Right renal cortex interstitium (tissue), 3 donors: ENCODE measurements at places on chromosomes 7 and 10. TPM values are rescaled to one million over a fixed set of nuclear protein-coding genes. Genes with fewer than 3 reads are reported as not detected.

DNA sequence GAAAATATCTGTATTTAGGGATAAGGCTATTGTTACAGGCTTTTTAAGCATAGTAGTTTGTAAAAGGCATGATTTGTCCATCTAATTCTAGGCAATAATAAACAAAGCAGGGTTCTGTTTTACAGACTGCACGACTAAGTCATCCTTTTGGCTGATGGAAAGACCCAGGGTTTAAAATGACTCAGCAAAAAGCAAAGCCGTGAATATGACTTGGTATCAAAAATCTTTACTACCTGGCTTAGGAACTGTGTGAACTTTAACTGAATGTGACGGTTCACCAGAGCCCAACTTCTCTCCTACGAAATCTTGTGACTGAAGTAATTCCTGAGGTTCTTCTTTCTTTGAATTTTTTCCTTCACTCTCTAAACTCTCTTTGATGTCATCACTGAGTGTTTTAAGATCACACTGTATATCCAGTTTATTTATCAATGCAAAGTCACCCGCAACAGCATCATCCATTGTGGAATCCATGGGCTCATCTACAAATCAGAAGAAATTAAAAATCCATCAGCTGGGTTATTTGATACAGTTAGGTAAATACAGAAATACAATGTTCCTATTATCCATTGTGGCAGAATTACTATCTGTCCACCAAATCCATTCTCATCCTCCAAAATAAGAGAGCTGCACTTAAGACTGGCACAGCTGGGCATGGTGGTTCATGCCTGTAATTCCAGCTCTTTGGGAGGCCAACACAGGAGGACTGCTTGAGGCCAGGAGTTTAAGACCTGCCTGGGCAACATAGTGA is 17.0 kb downstream of the ATE1 start:
- DNase-seq: no peak

THSD7A gene
- 89.8 TPM for polyA plus RNA-seq

ZNF37A gene
- polyA plus RNA-seq: 19.1 TPM

DNA sequence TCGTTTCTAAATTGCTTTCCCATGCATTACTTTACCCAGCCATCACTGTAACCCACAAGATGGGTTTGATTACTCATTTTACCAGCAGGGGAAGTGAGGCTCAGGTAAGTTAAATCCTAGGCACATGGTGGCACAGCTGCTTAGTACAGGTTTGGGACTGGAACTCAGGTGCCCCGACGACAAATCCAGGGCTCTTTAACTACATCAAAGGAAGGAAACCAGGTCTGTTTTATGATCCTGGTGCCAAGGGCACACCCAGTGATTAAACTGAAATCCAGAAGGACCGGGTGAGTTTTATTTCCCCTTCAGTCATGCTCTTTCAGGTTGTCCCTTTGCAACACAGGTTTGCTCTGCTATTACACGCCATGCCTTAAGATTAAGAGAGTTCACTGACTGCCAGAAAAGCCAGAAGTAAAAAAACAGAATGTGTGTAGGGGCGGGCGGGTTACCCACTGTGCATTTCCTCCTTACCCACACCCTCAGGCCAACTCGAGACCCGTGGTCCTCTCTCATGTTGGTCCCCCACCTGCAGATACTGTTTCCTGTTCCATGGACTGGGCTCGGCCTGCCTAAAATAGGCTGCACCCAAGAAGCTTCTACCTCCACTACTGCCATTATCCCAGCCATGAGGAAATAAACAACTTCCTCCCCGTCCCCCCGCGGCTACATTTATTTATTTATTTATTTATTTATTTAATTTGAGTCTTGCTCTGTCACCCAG is 55.1 kb upstream of the KDM7A start:
- DNase-seq: no peak

GRCh38 chr7:71135663-71136062 is 3.7 kb downstream of the GALNT17 start:
- no peak for DNase-seq

DNA sequence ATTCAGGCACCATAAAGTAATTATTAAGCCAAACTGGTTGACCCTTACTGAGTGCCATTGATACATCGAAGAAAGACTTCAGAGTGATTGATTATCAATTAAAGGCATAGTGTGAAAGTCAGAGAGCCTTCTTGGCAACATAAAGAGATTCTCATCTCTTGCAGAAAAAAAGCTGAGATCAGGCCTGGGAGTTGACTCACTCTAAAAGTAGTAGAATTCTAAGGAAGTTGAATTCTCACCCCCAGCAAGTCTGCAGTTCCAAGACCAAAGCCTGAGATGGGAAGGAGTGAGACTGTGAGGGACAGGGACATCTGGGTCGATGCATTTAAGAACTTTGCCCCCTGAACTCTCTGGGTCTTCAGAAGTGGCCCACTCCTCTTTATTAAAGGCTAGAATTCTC is 21.6 kb upstream of the ERCC6 start:
- DNase-seq: no peak

GRM8 gene
- polyA plus RNA-seq: 12.6 TPM

PRKG1 gene
- polyA plus RNA-seq: 15.4 TPM

PIK3CG gene
- polyA plus RNA-seq: 3.5 TPM

- DNase-seq: no peak
Measured at GRCh38 chr7:35734001-35734483, 39.1 kb upstream of the HERPUD2 start.

ASAH2 gene
- 1.00 TPM for polyA plus RNA-seq

GRCh38 chr10:69179089-69179742 is 818 bp upstream of the SUPV3L1 start:
- DNase-seq: no peak

CRYGN gene
- polyA plus RNA-seq: 1.7 TPM

- DNase-seq: no peak
Measured at GRCh38 chr7:45901566-45901965, 13.3 kb downstream of the IGFBP1 start.

- DNase-seq: no peak
Measured at GRCh38 chr7:44881066-44881600, 4.2 kb downstream of the PURB start.

ARHGAP19 gene
- polyA plus RNA-seq: 33.5 TPM

ALOX5 gene
- polyA plus RNA-seq: 3.9 TPM

EIF5AL1 gene
- polyA plus RNA-seq: 0.55 TPM

PKD2L1 gene
- polyA plus RNA-seq: 0.18 TPM

GRCh38 chr7:150948791-150949251 is 29.3 kb downstream of the KCNH2 start:
- no peak for DNase-seq

CHN2 gene
- polyA plus RNA-seq: 14.3 TPM

GRCh38 chr7:90579181-90579688 is 16.9 kb upstream of the CDK14 start:
- DNase-seq: no peak

DNA sequence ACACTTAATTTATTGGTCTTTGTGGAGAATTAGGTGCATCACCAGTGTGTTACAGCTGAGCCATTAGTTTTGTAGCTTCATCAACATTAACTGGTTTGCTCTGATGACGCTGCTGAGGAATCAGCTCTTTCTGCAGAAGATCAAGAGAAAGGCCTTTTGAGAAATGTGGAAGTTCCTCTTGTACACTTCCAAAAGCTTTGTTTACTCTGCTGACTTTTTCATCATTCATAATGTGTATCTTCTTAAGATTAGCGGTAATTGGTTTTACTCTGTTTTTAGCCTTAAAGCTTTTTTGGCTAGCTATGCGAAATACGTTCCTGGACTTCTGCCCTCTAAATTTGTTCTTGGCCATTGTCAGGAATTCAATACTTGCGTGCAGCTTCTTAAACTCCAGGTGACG is 8.2 kb upstream of the PHYH start:
- no peak for DNase-seq

- no peak for DNase-seq
Measured at GRCh38 chr10:23399701-23400144, 39.2 kb upstream of the OTUD1 start.

PNLIPRP2 gene
- not detected for polyA plus RNA-seq

GRCh38 chr7:5143935-5144903 is 45.8 kb upstream of the WIPI2 start:
- DNase-seq: no peak

UTF1 gene
- polyA plus RNA-seq: not detected

DNA sequence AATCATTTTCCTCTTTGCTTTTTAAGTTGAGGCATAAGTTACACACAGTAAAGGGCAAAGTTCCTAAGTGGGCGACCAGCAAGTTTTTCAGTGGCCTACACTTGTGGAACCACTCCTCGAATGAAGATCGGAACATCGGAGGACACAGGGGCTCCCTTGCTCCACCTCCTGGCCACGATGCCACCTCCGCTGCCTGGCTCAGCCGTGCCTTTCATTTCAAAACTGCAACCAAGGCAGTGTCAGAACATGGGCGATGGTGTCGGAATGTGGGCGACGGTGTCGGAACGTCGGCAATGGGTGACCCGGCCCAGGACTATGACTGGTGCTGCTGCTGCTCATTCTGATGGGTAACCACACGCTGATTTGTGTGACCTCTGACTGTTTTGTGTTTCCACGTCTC is 9.6 kb upstream of the VIPR2 start:
- DNase-seq: no peak

FAM13C gene
- polyA plus RNA-seq: 8.2 TPM

- no peak for DNase-seq
Measured at GRCh38 chr7:2838873-2839578, 5.1 kb downstream of the GNA12 start.

GRCh38 chr7:50818324-50818723 is 35.6 kb upstream of the GRB10 start:
- no peak for DNase-seq

ELN gene
- 48.4 TPM for polyA plus RNA-seq

GRCh38 chr10:75418712-75419111 is 12.7 kb upstream of the LRMDA start:
- DNase-seq: no peak

- no peak for DNase-seq
Measured at GRCh38 chr7:85025312-85025756, 161.5 kb downstream of the SEMA3D start.

DNA sequence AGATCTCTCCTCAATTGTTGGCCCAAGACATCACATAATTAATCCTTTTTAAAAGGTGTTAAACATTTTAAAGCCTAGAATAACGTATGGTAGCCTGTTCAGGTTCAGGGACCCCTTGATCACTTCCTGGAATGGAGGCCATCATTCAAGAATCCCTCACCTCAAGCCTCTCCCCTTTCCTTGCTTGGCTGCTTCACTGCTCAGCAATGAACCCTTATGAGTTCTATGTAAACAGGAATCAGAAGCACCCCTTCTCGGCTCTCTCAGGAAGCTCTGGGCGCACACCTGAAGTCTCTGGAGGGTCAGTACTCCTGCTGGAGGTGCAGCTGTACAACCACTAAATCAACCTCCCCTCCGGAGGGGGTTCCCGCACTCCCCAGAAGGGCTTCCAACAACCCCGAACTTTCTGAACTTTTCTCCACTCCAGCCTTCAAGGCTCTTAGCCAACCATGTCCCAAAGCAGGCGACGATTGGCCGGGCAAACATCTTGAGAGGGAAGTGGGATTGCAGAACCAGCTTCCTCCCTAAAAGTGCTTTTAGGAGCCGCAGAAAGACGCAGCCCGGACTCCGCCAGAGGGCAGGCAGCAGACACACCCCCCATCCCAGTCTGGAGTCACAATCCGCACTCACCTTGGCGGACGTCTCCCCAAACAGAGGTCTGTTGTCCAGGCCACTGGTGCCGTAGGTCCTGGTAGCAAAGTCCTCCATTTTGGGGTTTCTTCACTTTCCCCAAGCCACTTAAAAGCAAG is 562 bp downstream of the TMEM243 start:
- no peak for DNase-seq

CALML5 gene
- not detected for polyA plus RNA-seq
